Stimulated activated CD8-positive, alpha-beta memory T cell treated with anti-CD3 and anti-CD28 coated beads, Interleukin-12 subunit alpha, Interleukin-12 subunit beta, amount 100 ng/mL, for 1 hour (primary cell): ENCODE measurements at places on chromosomes 16 and 17.

DNA sequence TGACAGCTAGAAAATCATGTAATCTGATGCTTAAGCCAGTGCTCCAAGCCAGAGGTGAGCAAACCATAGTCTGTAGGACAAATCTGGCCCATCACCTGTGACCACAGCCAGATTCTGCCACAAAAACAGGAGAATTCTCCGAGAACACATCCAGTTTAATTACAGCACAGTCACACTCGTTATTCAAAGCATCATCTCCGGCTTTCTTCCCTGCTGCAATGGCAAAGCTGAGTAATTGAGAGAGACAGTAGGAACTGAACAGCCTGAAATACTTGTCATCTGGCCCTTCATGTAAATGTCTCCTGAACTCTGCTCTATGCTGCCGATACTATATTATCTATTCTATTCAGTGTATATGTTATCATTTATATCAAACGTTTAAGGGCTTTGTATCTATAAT, 121.4 kb upstream of the FOXF1 start:
- no peak for DNase-seq

DNA sequence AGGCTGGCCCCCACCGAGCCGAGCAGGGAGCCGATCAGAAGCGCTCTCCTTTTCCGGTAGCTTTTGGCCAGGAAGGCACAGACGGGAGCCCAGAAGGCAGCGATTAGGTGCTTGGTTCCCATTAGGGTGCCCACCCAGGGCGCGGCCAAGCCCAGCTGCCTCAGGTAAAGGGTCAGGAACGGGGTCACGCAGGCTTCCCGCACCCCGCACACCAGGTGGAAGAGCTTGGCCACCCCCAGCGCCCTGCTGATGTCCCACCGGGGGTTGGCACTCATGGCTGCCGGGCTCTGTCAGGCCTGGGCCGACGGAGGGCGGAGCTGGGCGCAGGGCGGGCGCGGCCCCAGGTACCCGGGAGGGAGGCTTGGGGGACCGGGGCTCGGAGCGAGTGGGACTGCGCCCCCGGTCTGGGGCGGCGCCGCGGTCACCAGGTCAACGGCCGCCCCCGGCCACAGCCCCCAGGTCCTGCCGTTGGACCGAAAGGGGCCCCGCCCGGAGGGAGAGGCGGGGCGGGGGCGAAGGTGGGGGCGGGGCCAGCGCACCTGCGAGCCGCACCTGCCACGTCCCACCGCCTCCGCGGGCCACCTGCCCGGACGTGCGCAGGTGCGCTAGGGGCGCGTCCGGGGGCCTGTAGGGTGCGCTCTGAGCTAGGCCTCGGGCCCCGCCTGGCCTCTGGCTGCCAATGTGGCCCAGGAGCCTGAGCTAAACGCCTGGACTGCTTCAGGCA, at the start of gene MFSD6L:
TSS of gene MFSD6L (minus strand) at position 520 of the 724 bp plus-strand sequence. CDS start at position 275, 245 bp downstream.
- no peak for DNase-seq

- DNase-seq, result no peak
These were observed 975.3 kb upstream of the SOX9 start for GRCh38 chr17:71145486-71145885.

DNA sequence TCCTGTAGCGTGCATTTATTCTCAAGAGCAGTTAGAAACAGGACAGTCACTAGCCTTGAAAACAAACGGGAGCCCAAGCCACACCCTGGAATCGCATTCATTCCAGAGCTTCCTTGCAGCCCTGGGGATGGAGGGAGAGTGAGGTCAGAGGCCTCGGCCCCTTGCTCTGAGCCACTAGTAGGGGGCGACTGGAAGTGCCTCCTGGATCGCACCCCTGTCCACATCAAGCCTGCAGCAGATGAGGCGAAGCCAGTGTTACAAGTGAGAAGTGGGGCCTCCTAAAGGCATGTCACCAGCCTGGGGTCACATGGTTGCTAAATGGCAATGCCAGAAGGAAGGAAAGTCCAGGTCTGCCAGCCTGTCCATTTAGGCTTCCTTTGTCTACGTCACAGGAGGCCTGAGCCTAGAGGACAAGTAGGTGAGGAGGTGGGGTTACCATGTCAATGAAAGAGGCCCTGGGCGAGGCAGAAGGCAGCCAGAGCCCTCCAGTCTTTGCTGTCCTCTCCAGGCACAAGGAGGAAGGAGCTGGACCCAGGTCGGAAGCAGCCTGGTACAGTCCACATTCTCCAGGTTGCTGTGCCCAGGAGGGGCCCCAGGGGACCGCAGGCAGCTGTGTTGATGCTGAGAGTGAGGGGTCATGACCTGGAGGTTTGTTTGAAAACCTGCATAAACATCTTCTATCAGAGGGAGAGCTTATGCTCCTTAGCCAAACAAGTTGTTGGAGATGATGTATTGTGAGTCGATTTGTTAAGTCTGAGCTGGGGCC, 3.0 kb upstream of the RCVRN start:
- no peak for DNase-seq

- DNase-seq, result no peak
These were observed 14.5 kb downstream of the TUBG1 start for GRCh38 chr17:42623732-42624596.
